GOT3 (cell line): ENCODE measurements at places on chromosomes 4 and X.

GRCh38 chrX:49082271-49082871 is 2.7 kb upstream of the WDR45 start:
- DNase-seq: no peak

- DNase-seq: no peak
These were observed 38.5 kb upstream of the FGFBP2 start for GRCh38 chr4:16001484-16001858.

DNA sequence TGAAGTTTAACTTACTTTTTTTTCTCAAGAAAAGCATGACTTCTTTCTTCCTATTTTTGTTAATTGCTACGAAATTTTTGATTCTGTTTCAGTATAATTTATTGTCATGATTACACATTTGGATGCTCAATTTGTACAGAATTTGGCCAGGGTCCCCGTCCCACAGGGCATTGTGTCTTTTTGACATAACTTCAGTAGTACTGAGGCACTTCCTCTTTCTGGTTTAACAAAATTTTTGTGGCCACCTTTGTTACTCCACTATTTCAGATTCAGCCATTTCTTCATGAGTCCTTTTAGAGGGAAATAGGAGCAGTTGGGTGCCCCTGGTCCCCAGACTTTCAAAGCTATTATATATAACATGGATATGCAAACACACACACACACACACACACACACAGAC is 1248.7 kb downstream of the PCDH7 start:
- no peak for DNase-seq

GRCh38 chr4:140395668-140396067 is 22.2 kb downstream of the SCOC start:
- DNase-seq: no peak

GRCh38 chrX:5976332-5976731 is 252.3 kb downstream of the NLGN4X start:
- no peak for DNase-seq

- no peak for DNase-seq
These were observed 51.0 kb downstream of the SMARCA5 start for GRCh38 chr4:143564472-143564871.

- no peak for DNase-seq
These were observed 32.6 kb upstream of the NAA11 start for GRCh38 chr4:79358438-79358837.

GRCh38 chrX:117996408-117996807 is 120.2 kb downstream of the KLHL13 start:
- DNase-seq: no peak
